Activated CD4-positive, alpha-beta T cell treated with anti-CD3 and anti-CD28 coated beads, Interleukin-2, Interleukin-6, amounts not matched to agents 100 ng/mL and 50 ng/mL, durations not matched to agents 16 hours and 8 hours (primary cell): ENCODE measurements at places on chromosomes 11 and 22.

DNA sequence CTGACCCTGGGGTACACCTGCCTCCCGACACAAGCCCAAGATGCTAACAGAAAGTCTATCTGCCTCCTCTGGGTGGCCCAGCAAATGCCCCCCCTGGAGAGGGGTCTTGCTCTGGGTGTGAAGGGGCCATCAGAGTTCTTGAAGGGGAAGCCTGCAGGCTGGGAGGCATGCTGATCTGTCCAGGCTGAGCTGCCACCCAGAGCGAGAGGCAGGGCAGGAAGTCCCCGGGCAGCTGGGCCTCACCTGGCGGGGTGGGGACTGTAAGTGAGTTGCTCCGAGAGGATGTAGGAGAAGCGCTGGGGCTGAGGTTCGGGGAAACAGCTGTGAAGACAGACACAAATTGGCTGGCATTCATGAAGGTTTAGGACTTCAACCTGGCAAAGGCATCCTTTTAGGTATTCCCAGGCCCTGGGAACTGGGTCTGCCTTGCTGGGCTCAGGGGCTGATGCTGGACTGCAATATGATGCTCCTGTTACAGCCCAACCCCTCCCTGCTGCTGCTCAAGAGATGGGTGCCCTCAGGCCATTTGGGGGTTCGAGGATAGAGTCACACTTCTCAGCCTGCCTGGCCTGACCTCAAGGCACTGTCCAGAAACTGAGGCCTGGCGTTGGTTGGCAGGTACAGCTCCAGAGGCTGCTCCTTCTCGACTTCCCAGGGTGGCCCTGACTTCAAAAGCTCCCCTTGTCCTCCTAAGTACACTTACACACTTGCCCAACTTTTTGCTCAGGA lies 60.2 kb upstream of the LYVE1 start:
- no peak for DNase-seq

- no peak for DNase-seq
These were observed 79.3 kb downstream of the SGSM3 start for GRCh38 chr22:40449676-40450035.

- DNase-seq = no peak
These were observed 12.7 kb downstream of the GTPBP1 start for GRCh38 chr22:38718414-38718813.

DNA sequence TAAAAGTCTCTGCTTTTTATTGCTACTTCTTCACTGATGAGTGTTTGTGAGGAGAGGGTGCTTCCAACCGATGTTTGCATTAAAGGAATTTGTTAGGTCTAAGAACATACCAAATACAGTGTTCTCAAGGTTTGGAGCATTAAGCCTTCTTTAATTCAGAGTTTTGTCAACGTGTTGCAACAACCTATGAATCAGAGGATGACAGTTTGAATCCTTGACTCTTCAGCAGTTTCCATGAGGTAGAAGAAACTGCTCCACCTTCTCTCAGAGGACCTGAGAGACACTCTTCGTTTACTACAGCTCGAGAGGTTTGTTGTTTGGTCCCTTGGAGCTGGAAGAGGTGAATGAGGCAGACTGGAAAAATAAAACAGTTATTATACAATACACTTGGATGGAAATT lies 55.7 kb downstream of the NCAM1 start:
- no peak for DNase-seq

GRCh38 chr11:86034710-86035109 lies 34.2 kb downstream of the PICALM start:
- DNase-seq = no peak

GRCh38 chr11:108916290-108916689 lies 251.4 kb downstream of the DDX10 start:
- no peak for DNase-seq

DNA sequence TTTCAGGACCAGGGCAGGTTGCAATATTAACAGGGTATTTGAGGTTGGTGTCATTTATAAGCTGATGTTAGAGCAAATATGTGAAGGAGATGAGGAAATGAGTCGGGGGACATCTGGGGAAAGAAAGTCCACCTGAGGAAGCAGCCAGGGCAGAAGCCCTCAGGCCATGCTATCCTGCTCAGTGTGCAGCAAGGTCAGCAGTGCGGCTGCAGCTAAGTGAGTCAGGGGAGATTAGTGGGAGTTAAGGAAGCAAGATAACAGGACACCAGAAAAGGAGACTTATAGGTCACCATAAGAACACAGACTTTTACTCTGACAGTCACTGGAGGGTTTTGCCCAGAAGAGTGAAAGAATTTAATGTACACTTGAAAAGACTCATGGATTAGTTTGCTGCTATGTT lies 468.9 kb downstream of the NTM start:
- DNase-seq = no peak

GRCh38 chr22:25021409-25021808 lies 68.9 kb downstream of the KIAA1671 start:
- no peak for DNase-seq

DNA sequence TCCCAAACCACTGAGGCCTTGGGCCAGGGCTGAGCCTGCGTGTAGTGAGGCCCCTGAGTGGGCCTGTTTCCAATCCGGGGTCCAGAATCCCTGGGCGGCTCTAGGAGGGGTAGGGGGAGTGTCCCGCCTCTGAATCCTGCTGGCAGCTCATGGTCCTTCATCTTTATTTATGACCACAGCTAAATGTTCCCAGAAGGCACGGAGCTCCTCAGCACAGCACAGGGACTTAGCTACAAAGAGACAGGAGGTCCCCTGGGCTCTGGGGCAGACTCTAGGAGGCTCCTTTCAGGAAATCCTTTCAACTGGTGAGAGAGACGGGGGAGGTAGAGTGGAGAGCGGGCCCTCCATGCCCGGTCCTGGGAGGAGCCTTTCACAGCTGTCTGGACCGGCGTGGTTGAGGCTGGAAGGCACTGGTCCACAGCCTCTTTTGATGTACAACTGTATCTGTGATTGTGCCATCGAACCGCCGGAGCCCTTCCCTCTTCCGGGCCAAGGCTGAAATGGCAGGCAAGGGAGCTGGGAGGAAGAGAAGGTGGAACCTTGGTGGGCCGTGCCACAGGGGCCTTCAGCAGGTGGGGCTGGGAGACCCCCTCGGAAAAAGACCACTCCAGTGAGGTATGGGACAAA lies 46.8 kb downstream of the SCUBE1 start:
- no peak for DNase-seq
